Activated T-helper 1 cell treated with anti-CD3 and anti-CD28 coated beads, Interleukin-12 subunit alpha, Interleukin-12 subunit beta, Interleukin-2, Interleukin-4 antibody, amounts not matched to agents 30 ng/mL and 10 ng/mL and 1 ng/mL, durations not matched to agents 14 hours and 24 hours and 36 hours (primary cell): ENCODE measurements at places on chromosomes 5 and 9. TPM values are rescaled to one million over a fixed set of nuclear protein-coding genes. Genes with fewer than 3 reads are reported as not detected.

Gene TAF11L10
- total RNA-seq, result not detected in 2 replicates

Gene MARCHF11
- total RNA-seq, result not detected in 2 replicates

Gene C5orf46
- total RNA-seq, result not detected in 2 replicates

Gene TLX3
- total RNA-seq, result not detected in 2 replicates

Gene FBLL1
- total RNA-seq, result 0.13 TPM in 1 of 2 replicates, not detected in the other

Gene C9orf153
- total RNA-seq, result 0.34 TPM in 1 of 2 replicates, not detected in the other

Gene C1QTNF3
- total RNA-seq, result 1.2 and 1.8 TPM in 2 replicates

Gene ESM1
- not detected in 2 replicates for total RNA-seq

Gene ABCA2
- 25.7 and 26.9 TPM in 2 replicates for total RNA-seq

Gene PCDHA11
- total RNA-seq, result not detected in 2 replicates

Gene DPYSL3
- total RNA-seq, result 0.16 TPM in 1 of 2 replicates, not detected in the other

Gene ANKRD18A
- total RNA-seq, result 4.1 and 4.6 TPM in 2 replicates

Gene DMRT2
- 1.2 and 1.5 TPM in 2 replicates for total RNA-seq

Gene PCDHB8
- total RNA-seq, result not detected in 2 replicates

Gene SEMA6A
- total RNA-seq, result 0.23 and 0.39 TPM in 2 replicates

Gene KCNMB1
- total RNA-seq, result 0.03 TPM in 1 of 2 replicates, not detected in the other

Gene ACOT12
- not detected in 2 replicates for total RNA-seq

Gene GAS1
- 0.12 and 0.23 TPM in 2 replicates for total RNA-seq

Gene PCDHGB7
- total RNA-seq, result 0.13 TPM in 1 of 2 replicates, not detected in the other

Gene IFNA2
- total RNA-seq, result not detected in 2 replicates

Gene MSX2
- total RNA-seq, result not detected in 2 replicates

Gene FGF10
- total RNA-seq, result not detected in 2 replicates

Gene FSD1L
- total RNA-seq, result 3.4 and 3.5 TPM in 2 replicates

Gene SHOC1
- not detected in 2 replicates for total RNA-seq

Gene F2RL1
- 0.26 and 0.32 TPM in 2 replicates for total RNA-seq

Gene RC3H2
- total RNA-seq, result 39.8 and 49.3 TPM in 2 replicates

Gene MLANA
- not detected in 2 replicates for total RNA-seq

Gene CDH9
- total RNA-seq, result not detected in 2 replicates

Gene RANBP6
- 19.2 and 22.7 TPM in 2 replicates for total RNA-seq

Gene SLC25A2
- 0.20 and 0.57 TPM in 2 replicates for total RNA-seq

Gene SPINK5
- not detected in 2 replicates for total RNA-seq

Gene NR2F1-AS1
- not detected in 2 replicates for total RNA-seq

Gene LMX1B
- not detected in 2 replicates for total RNA-seq

Gene PHF24
- 0.08 and 0.12 TPM in 2 replicates for total RNA-seq

Gene LVRN
- total RNA-seq, result not detected in 2 replicates

Gene OR2Y1
- total RNA-seq, result not detected in 2 replicates

Gene DTWD2
- 1.6 and 1.9 TPM in 2 replicates for total RNA-seq

Gene AJM1
- total RNA-seq, result 5.1 and 5.8 TPM in 2 replicates

Gene GNA14
- total RNA-seq, result not detected in 2 replicates

Gene LHX3
- not detected in 2 replicates for total RNA-seq

Gene CORO2A
- 1.3 TPM in 2 replicates for total RNA-seq

Gene ZNF483
- total RNA-seq, result 2.4 and 3.5 TPM in 2 replicates

Gene CYLC2
- not detected in 2 replicates for total RNA-seq

Gene DRD1
- not detected in 2 replicates for total RNA-seq

Gene GARNL3
- total RNA-seq, result 1.5 and 2.0 TPM in 2 replicates

Gene PDCD1LG2
- 1.1 and 1.4 TPM in 2 replicates for total RNA-seq
